Activated T-cell treated with anti-CD3 and anti-CD28 coated beads, Interleukin-2, amount 50 U/mL, for 4 hours (primary cell): ENCODE measurements at places on chromosomes 7 and 10. TPM values are rescaled to one million over a fixed set of nuclear protein-coding genes. Genes with fewer than 3 reads are reported as not detected.

GRCh38 chr10:73998929-73999691 lies 1.2 kb downstream of the VCL start:
- no peak for DNase-seq

DNA sequence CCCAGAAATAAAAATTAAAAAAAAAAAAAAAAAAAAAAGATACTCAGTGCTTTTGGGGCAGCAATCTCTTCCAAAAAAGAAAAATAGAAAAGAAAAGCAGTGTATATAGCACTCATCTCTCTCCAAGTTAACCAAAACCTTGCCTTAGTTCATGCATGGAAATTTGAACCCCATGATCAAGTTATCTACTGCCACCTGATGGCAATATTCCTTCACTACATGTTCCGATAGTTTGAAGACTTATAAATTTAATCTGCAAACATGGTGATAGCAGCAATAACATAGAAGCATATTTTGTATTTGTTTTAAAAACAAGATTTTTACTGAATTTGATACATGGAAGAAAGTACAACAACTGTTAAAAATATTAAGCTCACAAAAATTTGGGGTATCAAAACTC lies 48.6 kb upstream of the SLIT1 start:
- no peak for DNase-seq

DNA sequence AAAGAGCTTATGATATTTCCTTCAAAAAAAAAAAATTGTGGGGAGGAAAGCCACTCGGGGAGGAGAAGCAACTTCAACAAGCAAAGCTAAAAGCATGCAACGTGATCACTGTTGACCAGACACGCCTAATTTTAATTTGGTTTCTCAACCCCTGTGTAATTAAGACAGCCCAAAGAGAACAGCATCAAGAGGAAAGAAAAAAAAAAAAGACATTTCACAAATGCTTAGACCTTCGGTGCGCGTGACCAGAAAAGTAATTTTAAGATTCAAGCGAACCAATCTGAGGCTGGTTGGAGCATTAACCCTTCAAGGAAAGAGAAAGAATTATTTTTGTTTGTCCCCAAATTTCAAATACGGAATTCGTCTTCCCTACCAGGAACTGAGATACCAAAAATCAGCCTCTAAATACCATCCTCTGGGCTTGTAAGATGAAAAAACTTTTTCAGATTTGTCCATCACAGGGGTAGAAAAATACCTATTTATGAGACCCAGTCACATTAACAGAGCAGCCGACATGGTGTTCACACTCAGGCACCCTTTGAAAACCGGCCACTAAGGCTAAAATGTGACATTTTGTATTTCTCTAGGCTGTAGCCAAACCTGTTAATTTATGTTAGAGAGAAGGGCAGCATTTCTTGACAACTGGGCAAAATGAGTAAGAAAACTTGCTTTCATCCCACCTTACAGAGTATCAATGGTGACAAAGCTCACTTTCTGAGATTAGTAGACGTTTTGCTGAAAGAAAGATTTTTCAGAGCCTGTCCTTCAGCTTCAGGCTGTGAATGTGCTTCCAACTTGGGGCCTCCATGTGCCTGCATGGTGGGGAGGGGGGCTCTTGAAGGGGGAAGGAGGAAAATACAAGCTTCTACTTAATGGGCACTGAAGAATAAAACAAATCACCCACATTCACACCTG lies 179.9 kb upstream of the KLF14 start:
- no peak for DNase-seq

DNA sequence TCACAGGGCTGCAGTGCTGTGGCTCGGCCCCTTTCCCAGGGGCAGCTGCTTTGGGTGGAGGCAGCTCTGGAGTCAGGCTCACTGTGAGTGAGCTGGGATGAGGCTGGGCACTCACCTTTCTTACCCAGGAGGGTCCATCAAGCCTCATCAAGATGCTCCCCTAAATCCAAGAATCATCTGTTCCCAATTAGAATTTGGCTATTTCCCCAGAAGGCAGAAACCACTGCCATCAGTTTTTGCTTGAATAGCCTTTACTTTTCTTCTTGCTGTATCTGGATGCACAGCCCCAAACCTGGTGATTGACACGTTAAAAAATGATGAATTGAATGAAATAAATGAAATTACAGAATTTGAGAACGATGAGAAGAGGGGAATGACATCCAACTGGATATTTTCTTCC lies 74.3 kb upstream of the LYZL1 start:
- DNase-seq: no peak

- DNase-seq: no peak
These were observed 48.4 kb downstream of the GRID2IP start for GRCh38 chr7:6502886-6503285.

The DENND10 gene
- total RNA-seq: 12.7 TPM
